ENCODE measurements at places on chromosomes 7 and 10.

DNA sequence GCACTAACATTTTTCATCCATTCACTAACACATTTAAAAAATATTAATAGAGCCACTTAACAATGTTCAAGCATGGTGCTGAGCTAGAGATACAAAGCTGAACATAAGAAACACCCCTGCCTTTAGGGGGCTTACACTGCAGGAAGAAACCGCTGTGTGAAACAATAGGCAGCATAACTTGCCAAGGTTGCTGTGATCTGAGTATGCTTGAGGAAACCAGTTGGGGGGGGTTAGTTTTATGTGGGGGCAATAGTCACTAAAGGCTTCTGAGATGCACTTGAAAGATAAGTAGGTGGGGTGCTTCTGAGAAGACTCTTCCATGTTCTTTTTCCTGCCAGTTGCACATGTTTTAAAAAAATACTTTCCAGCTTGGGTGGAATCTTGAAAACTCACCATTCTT lies 2.8 kb downstream of the RBM17 start:
- no peak for DNase-seq

DNA sequence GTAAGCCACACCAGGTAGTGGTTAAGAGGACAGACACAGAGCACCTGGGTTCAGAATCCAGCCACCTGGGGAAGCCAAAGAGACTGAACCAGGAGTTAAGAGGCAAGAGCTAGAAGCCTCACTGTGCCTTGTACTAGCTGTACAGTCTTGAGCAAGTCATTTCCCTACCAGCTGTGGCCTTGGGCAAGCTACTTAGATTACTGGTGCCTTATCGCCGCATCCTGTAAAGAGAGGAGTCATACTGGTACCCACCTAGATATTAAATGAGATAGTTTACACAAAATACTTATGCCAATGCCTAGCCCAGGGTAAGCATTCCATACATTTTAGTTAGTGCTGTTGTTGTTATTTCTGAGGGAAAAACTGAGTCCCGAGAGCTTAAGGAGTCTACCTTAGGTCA lies 47.7 kb downstream of the HABP2 start:
- DNase-seq, result no peak

GRCh38 chr7:151818674-151819519 lies 58.0 kb downstream of the PRKAG2 start:
- no peak for DNase-seq

- no peak for DNase-seq
Measured at GRCh38 chr7:80736371-80737125, 98.1 kb downstream of the CD36 start.

DNA sequence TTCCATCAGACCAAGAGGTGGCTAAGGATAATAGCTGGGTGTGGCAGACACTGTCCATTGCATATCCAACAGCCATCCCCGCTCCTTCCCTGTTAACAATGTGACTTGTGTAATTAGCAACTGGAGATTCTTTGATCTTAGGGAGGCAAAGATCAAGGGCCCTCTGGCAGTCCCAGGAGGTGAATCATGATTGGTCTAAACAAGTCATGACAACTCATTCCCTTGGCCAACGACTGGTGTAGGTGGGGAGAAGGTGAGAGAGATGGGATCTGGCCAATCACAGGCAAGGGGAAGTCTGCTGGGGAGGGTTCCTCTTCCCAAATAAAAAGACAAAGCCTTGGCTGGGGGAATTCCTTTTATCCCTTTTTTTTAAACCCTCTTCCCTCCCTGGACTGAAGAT lies 46.2 kb upstream of the COMTD1 start:
- DNase-seq, result peak; percentile 56

DNA sequence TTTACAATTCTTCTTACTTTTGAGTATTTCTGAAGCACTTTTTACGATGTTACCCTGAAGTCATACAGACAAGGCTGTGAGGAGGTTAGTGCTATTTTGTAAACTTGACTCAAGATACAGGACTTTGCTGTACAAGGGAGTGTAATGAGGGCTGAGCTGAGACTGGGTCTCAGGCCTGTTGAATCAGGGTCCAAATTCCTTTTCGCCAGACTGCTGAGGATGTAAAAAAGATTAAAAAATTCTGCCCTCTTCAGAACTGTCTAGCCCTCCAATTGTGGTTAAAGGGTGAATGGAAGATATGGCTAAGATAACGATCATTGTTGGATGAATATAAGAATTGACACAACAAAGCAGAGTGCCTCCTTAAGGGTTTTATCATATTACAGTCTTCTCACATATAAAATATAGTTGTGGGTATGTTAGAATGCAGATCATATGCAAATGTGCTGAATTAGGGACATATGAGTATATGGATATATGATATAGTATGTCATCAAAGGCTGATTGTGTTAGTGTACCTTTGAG lies 165.4 kb downstream of the SUGCT start:
- DNase-seq, result no peak

DNA sequence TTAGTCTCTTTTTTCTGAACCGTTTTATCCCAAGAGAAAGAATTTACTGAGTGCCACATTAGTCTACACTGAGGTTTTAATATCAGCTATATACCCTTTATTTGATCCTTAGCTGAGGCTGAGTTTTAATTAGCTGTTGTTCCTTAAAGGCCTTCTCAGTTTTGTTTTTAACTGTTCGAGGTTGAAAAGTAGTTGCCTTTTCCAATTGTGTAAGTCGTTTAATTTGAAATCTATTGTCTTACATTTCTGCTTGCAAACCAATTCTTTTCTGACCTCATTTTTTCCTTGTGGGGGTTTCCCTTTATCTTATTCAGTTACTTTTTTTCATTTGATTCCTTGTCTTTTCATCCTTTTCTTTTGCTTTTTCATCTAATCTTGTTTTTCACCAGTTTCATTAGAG lies 30.8 kb downstream of the UMAD1 start:
- no peak for DNase-seq

GRCh38 chr7:38394660-38395059 lies 121.2 kb upstream of the TARP start:
- no peak for DNase-seq

DNA sequence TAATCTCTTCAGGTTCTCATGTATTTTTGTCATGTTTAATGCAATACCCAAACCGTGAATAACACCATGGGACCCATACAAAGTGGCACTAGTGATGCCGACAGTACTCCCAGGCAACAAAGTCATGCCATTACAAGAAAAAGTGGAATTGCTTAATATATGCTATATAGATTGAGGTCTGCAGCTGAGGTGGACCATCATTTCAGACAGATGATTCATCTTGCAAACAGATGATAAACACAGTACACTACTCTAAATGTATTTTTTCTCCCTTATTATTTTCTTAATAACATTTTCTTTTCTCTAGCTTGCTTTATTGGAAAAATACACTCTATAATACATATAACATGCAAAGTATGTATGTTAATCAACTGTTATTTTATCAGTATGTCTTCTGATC lies 14.6 kb upstream of the PCDH15 start:
- DNase-seq, result no peak

- DNase-seq, result no peak
Measured at GRCh38 chr10:44352316-44353127, 32.4 kb downstream of the CXCL12 start.

DNA sequence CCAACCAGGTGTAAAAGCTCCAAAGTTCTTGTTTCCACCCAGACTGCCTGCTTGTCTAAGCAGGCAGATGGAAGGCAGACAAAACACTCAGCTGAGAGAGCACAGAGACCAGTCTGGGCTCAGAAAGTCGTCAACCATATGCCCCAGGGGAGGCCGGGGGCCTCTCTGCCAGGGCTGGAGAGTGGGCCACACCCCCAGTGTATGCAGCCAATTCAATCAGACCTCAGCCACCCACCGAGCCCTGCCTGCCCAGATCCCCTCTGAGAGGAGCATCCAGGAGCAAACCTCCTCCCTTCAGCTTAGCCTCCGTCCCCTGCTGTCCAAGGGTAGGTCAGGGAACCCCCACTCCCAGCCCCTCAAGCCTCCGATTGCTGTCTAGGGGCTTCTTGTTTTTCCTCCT lies 196.3 kb downstream of the LSM5 start:
- DNase-seq, result no peak

- no peak for DNase-seq
Measured at GRCh38 chr10:116538456-116538855, 7.3 kb upstream of the PNLIP start.

- DNase-seq, result no peak
Measured at GRCh38 chr7:76327610-76328009, 25.1 kb downstream of the HSPB1 start.

DNA sequence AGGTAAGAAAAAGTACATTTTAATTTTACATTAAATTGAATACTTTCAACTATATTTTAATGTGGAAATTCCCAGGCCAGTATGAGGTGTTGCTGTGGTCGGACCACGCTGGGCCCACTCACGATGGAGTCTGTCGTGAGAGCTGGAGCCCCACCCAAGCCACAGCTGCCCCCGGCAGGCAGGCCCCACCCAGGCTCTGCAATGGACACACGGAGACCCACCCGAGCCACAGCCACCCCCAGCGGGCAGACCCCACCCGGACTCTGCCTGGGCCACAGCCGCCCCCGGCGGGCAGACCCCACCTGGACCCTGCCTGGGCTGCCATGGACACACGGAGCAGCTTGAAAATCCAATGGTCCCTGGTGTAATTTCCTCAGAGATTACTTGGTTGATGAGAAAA lies 141.3 kb downstream of the PTPRN2 start:
- no peak for DNase-seq

DNA sequence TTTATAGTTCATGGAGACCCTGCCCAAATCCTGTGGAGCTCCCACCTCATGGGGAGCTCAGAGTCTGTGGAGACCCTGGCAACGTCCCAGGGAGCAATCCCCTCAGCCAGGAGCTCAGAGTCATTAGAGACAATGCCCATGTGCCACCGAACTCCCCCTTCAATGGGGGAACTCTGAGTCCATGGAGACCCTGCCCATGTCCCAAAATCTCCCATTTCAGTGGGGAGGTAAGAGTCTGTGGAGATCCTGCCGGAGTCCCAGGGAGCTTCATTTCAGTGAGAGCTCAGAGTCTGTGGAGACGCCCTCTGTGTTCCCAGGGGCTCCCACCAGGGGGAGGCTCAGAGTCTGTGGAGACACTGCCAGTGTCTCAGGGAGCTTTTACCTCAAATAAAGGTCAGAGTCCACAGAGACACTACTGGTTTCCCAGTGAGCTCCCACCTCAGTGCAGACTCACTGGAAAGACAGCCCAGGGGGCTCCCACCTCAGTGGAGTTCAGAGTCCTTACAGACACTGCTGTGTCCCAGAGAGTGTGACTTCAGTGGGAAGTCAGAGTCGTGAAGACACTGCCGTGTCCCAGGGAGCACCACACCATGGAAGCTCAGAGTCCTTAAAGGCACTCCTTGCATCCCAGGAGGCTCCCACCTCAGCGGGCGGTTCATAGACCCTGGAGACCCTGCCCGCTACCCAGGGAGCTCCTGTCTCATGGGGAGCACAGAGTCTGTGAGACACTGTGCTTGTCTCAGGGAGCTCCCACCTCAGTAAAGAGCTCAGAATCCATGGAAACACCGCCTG lies 5.0 kb downstream of the MYO1G start:
- DNase-seq, result no peak

GRCh38 chr7:36305226-36305625 lies 84.4 kb upstream of the ANLN start:
- DNase-seq, result no peak

- no peak for DNase-seq
Measured at GRCh38 chr10:31036209-31036608, 4.5 kb upstream of the ZNF438 start.

DNA sequence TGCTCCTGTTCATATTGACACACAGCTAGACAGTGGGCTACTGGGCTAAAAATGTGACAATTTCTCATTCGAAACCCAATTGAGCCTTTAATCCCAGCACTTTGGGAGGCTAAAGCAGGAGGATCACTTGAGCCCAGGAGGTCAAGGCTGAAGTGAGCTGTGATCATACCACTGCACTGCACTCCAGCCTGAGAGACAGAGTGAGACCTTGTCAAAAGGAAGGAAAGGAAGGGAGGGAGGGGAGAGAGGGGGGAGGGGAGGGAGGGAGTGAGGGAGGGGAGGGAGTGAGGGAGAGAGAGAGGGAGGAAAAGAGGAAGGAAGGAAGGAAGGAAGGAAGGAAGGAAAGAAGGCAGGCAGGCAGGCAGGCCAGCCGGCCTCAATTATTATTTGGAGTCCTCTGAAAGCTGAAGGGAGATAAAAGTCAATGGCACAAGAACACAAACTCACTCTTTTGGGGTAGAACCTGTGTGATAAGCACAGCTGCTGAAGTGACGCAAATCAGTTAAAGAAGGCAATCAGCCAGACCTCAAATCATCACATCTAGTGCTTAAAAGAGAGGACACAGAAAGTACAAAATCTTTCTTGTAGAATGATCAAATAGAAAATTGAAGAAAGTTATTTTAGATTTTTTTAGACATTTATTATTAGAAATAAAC lies 98.1 kb downstream of the CCDC71L start:
- DNase-seq, result no peak

DNA sequence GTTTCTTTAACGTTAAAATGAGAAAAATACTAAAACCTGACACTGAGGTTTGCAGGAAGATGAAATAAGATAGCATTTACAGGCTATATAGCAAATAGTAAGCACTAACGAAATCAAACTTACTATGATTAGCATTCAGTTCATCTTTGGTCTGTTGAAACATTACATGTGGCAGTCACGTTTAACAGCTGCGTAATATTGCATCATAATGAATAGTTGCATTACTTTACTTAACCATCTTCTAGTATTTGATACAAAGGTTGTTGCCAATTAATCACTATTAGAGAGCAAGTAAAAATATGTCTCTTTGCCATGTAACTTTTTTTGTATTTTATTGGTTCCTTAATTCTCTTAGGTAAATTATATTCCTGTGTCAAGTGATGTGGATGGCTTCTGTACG lies 131.8 kb upstream of the GHITM start:
- no peak for DNase-seq

DNA sequence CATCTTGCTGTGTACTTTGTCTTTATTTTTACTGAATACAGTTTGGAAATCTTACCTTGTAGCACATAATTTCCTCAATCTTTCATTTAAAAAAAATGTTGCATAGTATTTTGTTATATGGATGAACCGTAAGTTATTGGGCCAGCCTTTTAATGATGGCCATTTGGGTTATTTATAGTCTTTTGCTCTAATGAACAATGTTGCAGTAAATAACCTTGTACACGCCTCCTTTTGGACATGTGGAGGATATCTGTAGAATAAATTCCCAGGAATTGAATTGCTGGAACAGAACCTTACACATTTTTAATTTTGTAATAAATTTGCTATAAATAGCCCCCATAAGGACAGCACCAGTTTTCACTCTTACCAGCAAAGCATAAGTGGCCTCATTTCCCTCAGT lies 12.7 kb upstream of the PRF1 start:
- no peak for DNase-seq

DNA sequence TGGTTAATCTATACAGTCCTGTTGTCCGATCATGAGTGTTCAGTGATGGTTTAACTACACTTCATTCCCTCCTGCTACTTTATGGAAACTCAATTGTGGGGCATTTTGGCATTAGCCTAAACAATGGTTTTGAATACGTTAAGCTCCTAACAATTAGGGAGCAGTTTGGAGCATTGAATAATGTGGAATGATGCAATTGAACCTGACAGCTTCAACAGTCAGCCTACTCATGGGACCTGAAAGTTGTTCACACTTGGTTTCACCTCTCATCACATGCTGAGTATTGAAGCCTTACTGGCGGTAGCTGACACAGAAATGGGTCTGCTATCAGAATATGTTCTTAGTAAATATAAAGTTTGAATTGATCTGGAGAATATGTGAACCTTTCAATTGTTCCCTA lies 186.1 kb downstream of the MLLT10 start:
- no peak for DNase-seq
